ENCODE measurements at places on chromosomes 1 and 21.

- no peak for DNase-seq
Measured at GRCh38 chr1:2946291-2946690, 75.0 kb upstream of the ACTRT2 start.

DNA sequence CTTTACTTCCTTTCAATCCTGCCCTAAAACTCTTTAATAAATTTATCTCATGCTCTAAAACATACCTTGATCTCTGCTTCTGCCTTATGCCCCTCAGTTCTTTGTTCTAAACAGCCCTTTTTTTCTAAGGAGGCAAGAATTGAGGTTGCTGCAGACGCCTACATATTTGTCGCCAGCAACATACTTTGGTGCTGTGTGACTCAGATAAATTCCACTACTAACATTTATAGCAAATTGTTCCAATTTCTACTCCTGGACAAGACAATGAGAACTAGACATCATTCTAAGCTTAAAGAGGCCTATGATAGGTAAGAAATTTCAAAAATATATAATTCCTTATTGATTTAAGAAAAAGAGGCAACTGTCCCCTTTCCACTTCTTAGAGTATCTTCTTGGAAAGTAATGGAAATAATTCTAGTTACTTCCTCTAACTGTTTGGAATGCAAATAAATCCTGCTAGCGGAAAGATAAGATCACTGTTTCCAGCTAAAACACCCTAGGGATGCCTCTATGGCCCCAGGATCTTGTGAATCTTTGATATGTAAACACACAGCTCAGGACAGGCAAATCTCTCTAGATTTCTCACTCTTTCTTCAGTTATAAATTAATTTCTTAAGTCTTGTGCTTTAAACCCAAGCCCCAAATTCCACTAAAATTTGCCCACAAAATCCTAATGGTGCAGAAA lies 869.1 kb downstream of the KCNT2 start:
- no peak for DNase-seq

- no peak for DNase-seq
Measured at GRCh38 chr1:86739648-86740509, 35.5 kb downstream of the SH3GLB1 start.

DNA sequence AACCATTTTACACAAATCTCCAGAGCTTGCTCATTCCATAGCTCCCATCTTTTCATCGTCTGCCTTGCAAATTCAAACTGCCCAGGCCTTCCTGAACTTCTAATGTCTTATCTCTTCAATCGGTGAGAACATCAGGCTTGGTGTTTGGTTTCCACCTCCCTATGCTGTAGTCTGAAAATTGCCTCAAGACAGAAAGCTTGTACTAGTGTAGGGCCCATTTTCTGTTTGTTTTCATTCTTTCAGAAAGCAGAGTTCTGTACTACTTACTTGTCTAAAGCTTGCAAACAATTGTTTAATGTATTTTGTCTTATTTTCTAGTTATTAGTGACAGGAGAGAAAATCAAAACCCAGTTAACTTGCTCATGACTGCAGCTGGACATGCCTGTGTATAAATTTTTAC lies 16.8 kb downstream of the HOOK1 start:
- no peak for DNase-seq

- DNase-seq: no peak
Measured at GRCh38 chr1:45516036-45516435, 5.6 kb downstream of the PRDX1 start.

- DNase-seq: no peak
Measured at GRCh38 chr1:78078358-78078757, 32.6 kb downstream of the GIPC2 start.

DNA sequence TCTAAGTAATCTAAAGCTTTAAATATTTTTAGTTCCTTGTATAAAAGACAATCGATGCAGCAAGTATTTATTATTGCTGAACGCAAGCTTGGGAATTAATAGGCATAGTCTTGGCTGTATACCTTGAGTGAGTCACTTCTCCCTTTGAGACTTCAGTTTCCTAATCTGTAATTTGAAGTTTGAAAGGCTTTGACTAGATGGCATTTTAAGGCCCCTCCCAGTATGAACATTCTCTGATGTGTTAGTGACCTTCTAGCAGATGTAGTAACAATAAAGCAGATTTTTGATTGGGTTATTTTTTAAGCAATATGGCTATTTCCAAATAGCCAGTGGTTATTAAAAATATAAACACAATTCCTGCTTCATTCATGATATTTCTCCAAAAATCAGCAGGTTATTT lies 58.2 kb downstream of the DUSP10 start:
- no peak for DNase-seq

GRCh38 chr1:101316256-101316655 lies 79.4 kb downstream of the S1PR1 start:
- DNase-seq: no peak

DNA sequence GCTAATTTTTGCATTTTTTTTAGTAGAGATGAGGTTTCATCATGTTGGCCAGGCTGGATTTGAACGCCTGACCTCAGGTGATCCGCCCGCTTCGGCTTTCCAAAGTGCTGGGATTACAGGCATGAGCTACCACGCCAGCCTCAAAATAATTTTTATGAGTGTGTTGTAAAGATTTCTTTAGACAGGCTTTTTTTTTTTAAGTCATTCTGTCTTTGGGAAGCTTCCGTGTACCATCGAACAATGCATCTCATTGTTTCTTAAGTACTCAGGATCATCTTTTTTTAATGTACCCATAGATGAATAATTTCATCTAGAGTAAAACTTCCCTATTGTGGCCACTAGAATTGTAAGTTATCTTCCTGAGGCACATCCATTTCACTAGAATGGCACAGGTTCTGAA lies 19.6 kb upstream of the SDC3 start:
- no peak for DNase-seq

DNA sequence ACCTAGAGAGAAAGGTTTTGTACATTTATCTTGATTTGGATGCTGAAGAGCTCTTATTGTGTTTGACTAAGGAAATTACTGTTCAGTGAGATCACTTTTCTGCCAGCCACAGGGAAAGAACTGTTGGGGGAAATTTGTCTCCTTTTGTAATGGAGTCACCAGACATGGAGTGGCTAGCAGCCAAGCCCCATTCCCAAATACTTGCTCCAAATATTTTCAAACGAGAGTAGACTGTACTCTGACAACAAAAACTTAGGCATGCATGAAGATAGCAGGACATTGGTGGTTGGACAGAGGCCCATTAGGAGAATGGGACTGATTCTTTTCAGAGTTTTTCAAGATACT lies 21.1 kb downstream of the IPO9 start:
- no peak for DNase-seq

GRCh38 chr1:108016451-108016920 lies 51.5 kb upstream of the VAV3 start:
- DNase-seq: no peak

GRCh38 chr1:51990478-51990965 lies at the start of gene RAB3B:
RAB3B (minus strand) TSS chr1:51990700; CDS start chr1:51977117, 13,583 bp downstream.
- DNase-seq: peak; percentile 54

- no peak for DNase-seq
Measured at GRCh38 chr1:211378844-211379243, 52.2 kb downstream of the TRAF5 start.

- no peak for DNase-seq
Measured at GRCh38 chr1:64875101-64875500, 91.2 kb downstream of the JAK1 start.

DNA sequence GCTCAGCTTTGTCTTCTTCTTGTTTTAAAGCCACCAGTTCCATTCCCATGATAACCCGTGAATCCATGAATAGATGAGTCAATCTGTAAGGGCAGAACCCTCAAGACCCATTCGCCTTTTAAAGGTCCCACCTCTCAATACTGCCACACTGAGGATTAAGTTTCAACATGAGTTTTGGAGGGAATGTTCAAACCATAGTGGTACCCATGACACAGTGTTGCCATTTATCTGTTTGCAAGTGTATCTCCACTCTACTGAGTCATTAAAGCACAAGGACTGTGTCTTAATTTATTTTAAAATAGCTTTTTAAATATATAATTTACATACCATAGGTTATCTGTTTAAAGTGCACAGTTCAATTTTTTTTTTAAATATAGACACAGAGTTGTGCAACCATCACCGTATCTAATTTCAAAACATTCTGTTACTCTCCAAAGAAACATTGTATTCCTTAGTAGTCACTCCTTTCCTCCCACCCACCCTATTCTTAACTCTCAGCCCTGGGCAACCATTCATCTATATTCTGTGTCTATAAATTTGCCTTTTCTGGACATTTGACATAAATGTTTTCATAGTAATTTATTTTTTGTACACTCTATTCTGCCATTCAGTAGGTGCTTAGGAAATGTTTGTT lies 4.8 kb upstream of the IL24 start:
- no peak for DNase-seq

DNA sequence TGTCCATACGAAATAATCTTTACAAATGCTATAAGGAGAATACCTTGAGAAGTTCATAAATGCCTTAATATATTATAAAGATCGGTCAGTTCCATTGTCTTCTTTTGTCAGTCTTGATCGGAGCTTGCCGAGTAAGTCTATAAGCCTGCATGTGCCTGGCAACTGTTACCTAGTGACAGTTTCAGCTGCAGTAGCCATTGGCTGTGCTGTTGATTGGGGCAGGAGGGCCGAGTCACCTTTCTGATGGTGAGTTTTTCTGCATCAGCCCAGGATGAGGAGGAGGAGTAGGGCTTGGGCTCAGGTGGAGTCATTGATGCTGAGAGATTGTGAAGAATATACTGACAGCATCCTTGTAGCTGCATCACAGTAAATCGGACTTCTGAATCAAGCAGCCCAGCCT lies 1.9 kb upstream of the GPR52 start:
- no peak for DNase-seq

- DNase-seq: no peak
Measured at GRCh38 chr1:198493329-198493728, 47.2 kb downstream of the ATP6V1G3 start.

DNA sequence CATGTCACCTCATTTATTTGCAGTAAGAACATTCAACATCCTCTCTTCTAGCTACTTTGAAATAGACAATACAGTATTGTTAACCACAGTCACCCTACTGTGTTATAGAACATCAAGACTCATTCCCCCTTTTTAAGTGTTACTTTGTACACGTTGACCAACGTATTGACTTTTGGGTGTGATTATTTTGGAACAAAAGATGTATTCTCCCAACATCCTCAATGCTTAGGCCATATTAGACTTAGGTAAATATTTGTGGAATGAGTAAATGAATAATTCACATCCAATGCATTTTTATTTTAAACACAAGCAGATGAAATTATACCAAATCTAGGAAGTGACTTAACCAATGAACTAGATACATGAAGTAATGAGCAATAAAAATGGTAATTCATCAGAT lies 296.6 kb downstream of the CHRM3 start:
- no peak for DNase-seq

- DNase-seq: no peak
Measured at GRCh38 chr1:94207695-94208094, 29.7 kb downstream of the ARHGAP29 start.

DNA sequence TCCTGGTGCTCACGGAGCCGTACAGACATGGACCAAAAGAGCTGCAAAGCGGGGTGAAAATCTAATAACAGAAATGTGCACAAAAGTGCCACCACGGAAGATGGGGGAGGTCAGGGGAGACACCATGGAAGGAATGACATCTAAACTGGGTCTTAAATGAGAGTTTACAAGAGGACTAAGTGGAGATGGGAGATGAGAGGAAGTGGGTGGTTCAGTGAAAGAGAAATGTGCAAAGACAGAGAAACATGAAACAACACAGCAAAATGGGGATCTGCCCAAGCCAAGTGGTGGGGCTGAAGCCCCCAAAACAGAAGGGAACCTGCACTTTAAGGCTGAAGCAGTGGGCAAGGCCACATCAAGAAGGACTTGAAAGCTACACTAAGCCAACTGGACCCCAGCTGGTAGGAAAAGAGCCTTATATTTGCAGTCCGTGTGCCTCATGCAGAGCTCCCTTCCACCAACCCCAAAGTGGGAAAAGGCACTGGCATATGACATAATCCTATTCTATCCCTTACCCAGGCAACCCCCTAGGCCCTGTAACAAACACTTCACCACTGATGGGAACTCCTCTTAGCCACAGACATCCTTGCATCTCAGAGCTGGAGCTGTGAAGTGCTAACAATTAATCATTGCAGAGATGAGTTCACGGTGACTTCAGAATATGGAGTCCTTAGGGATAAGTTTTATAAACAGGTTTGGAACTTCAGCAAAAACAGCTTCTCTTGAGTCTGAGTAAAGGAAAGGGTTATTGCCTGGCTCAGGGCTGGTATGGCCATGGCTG lies 198.6 kb upstream of the EDN2 start:
- no peak for DNase-seq

DNA sequence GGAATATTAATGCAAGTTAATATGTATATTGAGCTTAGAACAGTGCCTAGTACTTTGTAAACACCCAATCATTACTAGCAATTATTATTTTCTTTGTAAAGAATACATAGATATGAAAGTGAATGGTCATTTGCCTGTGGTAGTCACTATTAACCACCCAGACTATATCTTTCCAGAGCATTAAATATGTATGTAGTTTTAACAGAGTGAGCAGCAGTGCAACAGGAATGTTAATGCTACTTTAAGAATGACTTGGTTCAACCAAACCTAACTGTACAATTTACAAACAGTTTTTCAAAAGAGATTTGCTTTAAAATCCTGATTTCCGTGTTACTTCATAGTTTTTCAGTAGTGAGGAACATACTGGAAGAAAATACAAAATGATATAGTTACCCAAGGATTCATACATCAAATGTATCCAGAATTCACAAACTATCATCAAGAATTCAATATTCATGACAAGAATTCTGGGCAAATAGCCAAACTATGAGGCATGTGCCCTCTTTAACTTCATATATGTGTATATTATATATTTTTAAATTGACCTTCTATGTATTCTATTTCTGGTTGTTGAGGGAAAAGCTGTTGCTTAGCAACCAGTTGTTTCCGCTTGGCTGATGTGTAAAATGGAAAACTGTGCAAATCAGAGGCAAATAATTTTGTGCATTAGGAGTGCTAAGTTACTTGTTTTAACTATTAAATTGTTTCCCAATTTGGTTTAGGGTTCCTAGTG lies 34.9 kb upstream of the IVNS1ABP start:
- no peak for DNase-seq

DNA sequence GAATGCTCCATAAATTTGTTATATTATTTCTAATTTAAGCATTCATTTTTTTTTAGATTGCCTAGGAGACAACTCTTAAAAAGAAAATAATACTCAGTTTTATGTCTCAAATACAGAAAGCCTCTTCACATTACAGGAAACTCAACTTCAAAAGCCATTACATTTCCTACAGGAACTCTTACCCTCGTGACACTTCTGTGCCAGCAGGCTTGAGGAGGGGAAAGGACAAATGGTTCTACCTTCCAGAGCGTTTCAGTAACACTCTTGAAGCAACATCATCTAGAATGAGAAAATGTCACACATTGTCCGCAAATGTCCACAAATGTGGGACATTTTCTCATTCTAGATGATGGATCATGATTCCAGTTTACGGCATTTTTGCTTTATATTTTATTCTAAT lies 51.7 kb downstream of the PTPN14 start:
- DNase-seq: no peak
